ENCODE measurements at places on chromosomes 16 and 17.

DNA sequence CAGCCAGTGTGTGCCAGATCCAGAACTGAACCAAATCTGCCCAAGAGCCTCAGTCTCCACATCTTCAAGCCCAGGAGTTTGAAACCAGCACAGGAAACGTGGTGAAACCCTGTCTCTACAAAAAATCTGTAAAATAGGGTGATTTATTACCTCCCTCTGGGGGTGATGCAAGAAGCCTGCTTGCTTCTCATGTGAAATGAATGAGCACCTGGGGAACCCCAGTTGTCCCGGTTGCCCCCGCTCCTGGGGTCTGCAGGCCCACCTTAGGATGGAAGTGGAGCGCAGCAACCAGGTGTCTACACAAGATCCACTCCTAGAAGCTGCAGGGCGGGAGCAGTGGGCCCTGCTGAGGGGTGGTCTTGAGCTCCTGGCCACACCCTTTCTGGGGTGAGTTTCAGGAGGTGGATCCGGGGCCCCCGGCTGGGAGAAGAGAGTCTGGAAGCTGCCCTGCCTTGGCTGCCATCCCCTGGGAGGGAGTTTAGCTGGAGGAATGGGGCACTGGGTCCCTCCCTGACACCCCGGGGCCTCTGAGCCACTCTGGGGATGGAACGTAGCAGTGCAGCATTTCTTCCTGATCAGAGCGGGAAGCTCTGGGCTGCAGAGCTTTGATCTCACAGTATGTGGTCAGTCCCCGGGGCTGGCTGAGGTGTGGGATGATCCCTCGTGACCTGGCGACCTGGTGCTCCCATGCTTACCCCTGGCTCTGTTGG, 117.8 kb downstream of the RAB11FIP4 start:
- DNase-seq = no peak
- peaks cover 45% of the 10 kb centered on the region for H3K4me1 ChIP-seq
- H3K4me3 ChIP-seq = peak overlapping the region; percentile 83

DNA sequence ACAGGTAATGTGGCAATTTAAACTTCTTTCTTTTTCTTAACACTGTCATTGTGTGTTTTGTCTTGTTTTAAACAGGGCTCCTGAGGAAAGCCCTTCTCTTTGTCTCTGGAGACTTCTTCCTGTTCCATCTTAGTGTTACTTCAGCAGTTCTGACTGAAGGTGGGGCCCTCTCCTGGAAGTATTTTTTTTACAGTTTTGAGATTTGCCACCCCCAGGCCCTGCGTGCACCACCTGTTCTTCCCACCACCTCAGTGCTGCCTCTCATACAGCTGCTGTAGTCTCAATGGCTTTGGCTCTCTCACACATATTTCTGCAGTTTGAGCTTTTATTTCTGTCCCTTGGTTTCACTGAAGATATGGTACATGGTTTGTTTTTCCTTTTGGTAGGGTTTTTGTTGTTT, 52.5 kb upstream of the ALDH3A1 start:
- no peaks in the 10 kb centered on the region for H3K27me3 ChIP-seq
- peak overlapping the region; percentile 0 for H3K27ac ChIP-seq
- H3K36me3 ChIP-seq = peaks cover 37% of the 10 kb centered on the region
- peaks cover 9% of the 10 kb centered on the region for H3K4me1 ChIP-seq
- no peak overlapping the region for H3K4me3 ChIP-seq
- no peak for DNase-seq

- peaks cover 11% of the 10 kb centered on the region for H3K27me3 ChIP-seq
- no peak overlapping the region for H3K4me3 ChIP-seq
- no peaks in the 10 kb centered on the region for H3K4me1 ChIP-seq
- H3K36me3 ChIP-seq = no peaks in the 10 kb centered on the region
- DNase-seq = no peak
- H3K27ac ChIP-seq = no peak overlapping the region
These were observed 28.0 kb downstream of the NXN start for GRCh38 chr17:951325-952132.

- H3K4me1 ChIP-seq = peaks cover 31% of the 10 kb centered on the region
- DNase-seq = peak; percentile 88
- H3K36me3 ChIP-seq = no peaks in the 10 kb centered on the region
- H3K4me3 ChIP-seq = no peak overlapping the region
These were observed 94.6 kb downstream of the RGS9 start for GRCh38 chr17:65231662-65232335.

DNA sequence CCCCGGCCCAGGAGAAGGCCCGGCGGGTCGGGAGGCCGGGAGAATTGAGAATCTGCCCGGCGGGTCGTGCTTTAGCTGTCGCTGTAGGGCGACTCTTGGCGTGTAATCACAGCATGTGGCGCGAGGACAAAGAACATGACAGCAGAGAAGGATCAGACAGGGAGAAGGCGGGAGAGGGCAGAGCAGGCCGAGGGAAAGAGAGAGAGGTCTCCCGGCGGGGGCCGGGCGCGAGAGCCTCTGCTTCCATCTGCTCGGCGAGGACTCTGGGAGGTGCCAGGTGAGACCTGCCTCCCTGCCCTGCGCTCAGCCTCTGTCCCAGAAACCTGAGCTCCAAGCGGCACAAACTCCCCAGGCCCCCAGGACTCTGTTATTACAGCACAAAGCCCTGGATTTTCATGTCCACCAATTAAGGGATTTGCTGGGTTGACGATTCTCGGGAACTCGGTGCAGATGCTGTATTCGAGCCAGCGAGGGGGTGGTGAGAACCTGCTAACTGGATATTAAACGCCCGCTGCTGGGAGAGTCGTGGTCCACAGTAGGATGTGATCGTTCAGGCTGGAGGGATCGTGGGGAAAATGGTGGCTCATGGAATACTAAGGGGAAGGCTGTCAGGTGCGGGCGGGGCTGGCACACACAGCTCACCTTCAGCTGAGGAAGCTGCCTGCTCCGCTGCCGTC, 172.0 kb upstream of the CIBAR2 start:
- no peak for DNase-seq
- no peaks in the 10 kb centered on the region for H3K36me3 ChIP-seq
- no peaks in the 10 kb centered on the region for H3K4me1 ChIP-seq
- H3K27ac ChIP-seq = no peak overlapping the region
- no peaks in the 10 kb centered on the region for H3K27me3 ChIP-seq

- H3K4me1 ChIP-seq = no peaks in the 10 kb centered on the region
- no peaks in the 10 kb centered on the region for H3K27me3 ChIP-seq
- no peak overlapping the region for H3K4me3 ChIP-seq
- H3K36me3 ChIP-seq = no peaks in the 10 kb centered on the region
- peak; percentile 62 for DNase-seq
These were observed 47.8 kb upstream of the SCNN1B start for GRCh38 chr16:23254338-23254737.

- H3K27me3 ChIP-seq = peaks cover 19% of the 10 kb centered on the region
- DNase-seq = no peak
- no peaks in the 10 kb centered on the region for H3K36me3 ChIP-seq
- peaks cover 7% of the 10 kb centered on the region for H3K4me1 ChIP-seq
- H3K27ac ChIP-seq = no peak overlapping the region
These were observed 20.4 kb downstream of the ACTG1 start for GRCh38 chr17:81492202-81492601.

- no peak overlapping the region for H3K27ac ChIP-seq
- peaks cover 10% of the 10 kb centered on the region for H3K4me1 ChIP-seq
- H3K27me3 ChIP-seq = peaks cover 4% of the 10 kb centered on the region
- no peaks in the 10 kb centered on the region for H3K36me3 ChIP-seq
These were observed 446.1 kb downstream of the SOX9 start for GRCh38 chr17:72566671-72567484.

DNA sequence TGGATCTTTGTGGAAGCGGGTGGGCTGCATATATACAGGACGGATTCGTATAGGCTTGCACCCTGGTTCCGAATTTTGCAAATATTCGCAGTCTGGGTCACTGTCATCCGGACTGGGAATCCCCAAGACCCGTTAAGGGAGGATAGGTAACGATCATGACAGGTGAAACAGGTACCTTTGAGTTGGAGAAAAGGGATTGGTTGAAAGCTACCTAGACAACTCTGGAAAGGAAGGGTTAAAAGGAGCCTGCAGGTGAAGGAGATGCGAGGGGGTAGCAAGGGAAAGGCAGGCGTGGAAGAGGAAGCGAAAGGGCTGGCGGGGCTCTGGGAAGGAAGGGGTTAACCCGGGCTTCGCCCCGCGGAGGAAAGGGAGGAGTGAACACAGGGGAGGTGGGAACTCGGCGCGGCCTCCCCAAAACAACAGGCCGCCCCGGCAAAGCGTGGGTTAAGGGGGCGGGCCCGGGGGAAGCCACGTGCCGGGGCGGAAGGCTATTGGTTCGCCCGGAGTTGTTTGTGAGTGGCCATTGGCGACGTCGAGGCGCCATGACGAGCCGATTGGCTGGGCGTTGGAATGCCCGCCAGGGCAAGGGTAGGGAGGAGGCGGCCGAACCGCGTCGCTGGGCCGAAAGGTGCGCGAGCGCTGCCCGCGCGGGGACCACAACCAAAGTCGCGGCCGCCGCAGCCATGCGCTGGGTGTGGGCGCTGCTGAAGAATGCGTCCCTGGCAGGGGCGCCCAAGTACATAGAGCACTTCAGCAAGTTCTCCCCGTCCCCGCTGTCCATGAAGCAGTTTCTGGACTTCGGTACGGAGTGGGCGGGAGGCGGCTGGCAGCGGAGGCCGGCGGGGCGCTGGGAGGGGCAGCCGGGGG, at the start of gene PDK2:
TSS of gene PDK2 (plus strand) at position 599 of the 867 bp plus-strand sequence. CDS start at position 684, 85 bp downstream.
- H3K4me3 ChIP-seq = peak within 1 kb of the TSS; percentile 89
- peaks cover 2% of the 10 kb centered on the region for H3K36me3 ChIP-seq
- H3K4me1 ChIP-seq = peaks cover 24% of the 10 kb centered on the region
- peak within 1 kb of the TSS; percentile 93 for H3K27ac ChIP-seq
- peak; percentile 99 for DNase-seq

DNA sequence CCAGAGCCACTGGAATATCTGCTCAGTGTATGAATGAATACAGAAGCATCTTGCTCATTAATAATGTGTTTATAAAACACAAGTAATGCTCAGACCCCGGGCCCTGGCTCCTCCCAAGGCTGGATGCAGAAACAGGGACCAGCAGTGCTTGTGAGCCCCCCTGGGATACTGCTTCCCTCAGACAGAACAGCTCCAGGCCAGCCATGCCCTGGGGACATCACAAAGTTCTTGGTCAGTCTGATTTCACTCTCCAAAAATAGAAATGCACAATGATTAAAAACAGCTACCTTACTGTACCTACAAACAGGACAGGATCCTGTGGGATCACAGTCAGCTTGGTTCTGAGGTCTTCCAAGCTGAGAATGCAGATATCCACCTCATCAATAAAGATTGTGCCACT, 68.2 kb downstream of the ABCC12 start:
- no peaks in the 10 kb centered on the region for H3K36me3 ChIP-seq
- H3K27me3 ChIP-seq = no peaks in the 10 kb centered on the region
- H3K4me1 ChIP-seq = no peaks in the 10 kb centered on the region

GRCh38 chr17:13384626-13385025, 217.1 kb downstream of the HS3ST3A1 start:
- no peak for DNase-seq
- H3K36me3 ChIP-seq = no peaks in the 10 kb centered on the region
- no peak overlapping the region for H3K4me3 ChIP-seq
- no peaks in the 10 kb centered on the region for H3K27me3 ChIP-seq
- H3K4me1 ChIP-seq = no peaks in the 10 kb centered on the region

DNA sequence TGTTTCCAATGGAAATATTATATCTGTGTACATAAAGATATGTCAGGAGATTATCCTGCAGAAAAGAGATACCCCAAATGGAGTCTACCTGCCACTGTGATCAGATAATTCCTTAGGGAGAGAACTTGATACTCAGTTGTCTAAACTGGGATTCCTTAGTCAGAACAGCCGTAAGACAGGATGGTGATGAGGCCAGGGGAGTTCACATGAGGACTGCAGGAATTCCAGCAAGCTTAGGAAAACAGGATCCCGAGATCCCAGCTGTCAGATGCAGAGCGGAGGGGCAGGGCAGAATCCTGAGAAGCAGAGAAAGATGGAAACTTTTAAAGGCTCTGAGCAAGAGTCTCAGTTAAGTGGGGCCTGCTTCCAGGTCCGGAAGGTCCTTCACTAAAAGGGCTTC, 4.7 kb downstream of the KRABD2 start:
- no peak overlapping the region for H3K27ac ChIP-seq

GRCh38 chr17:2150806-2151205, 95.9 kb downstream of the HIC1 start:
- no peak overlapping the region for H3K27ac ChIP-seq
- no peak overlapping the region for H3K4me3 ChIP-seq
- peaks cover 15% of the 10 kb centered on the region for H3K4me1 ChIP-seq
- DNase-seq = no peak

GRCh38 chr17:79633993-79634813, 23.4 kb upstream of the RBFOX3 start:
- no peaks in the 10 kb centered on the region for H3K4me1 ChIP-seq
- H3K4me3 ChIP-seq = no peak overlapping the region
- no peaks in the 10 kb centered on the region for H3K36me3 ChIP-seq
- H3K27me3 ChIP-seq = peaks cover 15% of the 10 kb centered on the region
- no peak overlapping the region for H3K27ac ChIP-seq
- DNase-seq = no peak

GRCh38 chr16:3182608-3183444, 5.2 kb upstream of the OR1F1 start:
- H3K36me3 ChIP-seq = peaks cover 11% of the 10 kb centered on the region
- DNase-seq = peak; percentile 81

DNA sequence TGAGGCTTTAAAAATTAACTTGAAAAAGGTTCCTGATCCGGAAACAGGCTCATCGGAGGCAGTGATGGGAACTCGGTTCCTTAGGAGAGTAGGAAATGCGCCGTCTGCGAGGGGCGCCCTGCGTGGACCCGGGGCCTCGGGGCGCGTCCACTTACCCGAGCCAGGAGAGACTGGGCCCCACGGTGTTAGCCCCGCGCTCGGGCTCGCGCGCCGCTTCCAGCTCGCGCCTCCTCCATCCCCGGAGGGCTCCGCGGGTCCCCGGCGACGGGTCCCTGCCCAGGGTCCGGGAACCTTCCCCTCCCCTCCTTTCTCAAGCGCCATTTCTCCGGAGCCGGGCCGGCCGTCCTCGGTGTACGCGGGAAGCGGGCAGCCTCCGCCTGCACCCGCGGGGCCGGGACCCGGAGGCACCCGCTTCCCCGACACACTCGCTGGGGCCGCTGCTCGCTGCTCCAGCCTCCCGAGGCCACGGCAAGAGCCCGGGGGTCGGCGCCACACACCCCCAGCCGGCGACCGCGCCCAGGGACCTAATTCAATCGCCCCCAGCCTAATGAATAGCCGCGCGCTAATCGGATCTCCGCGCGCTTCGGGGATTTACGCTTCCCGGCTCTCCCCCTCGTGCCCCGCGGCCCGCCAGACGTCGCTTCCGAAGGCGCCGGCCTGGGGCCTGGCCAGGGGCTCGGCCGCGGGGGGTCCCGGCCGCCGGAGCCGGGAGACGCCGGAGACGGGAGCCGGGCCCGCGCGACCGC, 2.2 kb upstream of the BAHCC1 start:
- DNase-seq = no peak
- peaks cover 12% of the 10 kb centered on the region for H3K4me1 ChIP-seq
- H3K36me3 ChIP-seq = peaks cover 5% of the 10 kb centered on the region
- peak overlapping the region; percentile 20 for H3K27ac ChIP-seq
- H3K4me3 ChIP-seq = no peak overlapping the region

- H3K4me3 ChIP-seq = peak overlapping the region; percentile 83
- peak; percentile 93 for DNase-seq
- peaks cover 82% of the 10 kb centered on the region for H3K4me1 ChIP-seq
- peak overlapping the region; percentile 97 for H3K27ac ChIP-seq
These were observed 10.6 kb downstream of the KSR1 start for GRCh38 chr17:27466743-27467375.

All from activated CD4-positive, alpha-beta T cell treated with anti-CD3 and anti-CD28 coated beads, Interleukin-2, amount 10 ng/mL, durations not matched to agents 24 days and 14 days (primary cell).